Suppressor macrophage (primary cell): ENCODE measurements at places on chromosomes 16 and 17.

DNA sequence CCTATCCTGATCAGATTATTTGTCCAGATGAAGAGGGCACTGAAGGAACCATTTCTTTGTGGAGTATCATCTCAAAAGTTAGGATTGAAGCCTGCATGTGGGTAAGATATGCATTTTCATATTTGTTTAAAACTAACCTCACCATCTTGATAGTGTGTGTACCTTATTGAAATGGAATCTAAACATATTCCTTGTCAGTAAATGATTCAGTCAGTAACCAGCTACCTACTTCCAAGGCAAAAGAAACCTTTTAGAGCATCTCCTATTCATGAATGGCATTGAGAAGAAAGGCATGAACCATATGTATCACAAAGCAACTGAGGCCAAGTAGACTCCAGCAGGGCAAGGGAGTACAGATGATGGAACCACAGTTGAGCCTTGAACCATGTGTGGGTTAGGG, 57.6 kb downstream of the VMP1 start:
- DNase-seq: no peak

DNA sequence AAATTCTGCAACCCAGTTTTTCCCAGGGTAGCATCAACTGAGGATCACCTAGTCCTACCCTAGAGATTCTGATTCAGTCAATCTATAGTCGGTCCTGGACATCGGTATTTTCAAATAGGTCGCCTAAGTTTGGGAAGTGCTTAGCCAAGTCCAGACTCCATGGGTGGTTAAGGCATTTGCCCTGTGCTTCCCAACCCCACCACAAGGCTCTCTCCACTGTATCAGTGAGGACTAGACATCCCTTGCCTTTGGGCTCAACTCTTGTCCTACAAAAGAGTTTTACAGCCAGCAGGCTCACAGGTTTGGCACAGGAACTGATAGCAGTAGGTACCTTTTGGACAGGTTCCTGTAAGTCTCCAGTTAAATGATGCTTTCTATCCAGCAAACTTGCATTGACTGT, 13.8 kb downstream of the HYDIN start:
- DNase-seq: no peak

GRCh38 chr17:59202320-59202719, 7.5 kb upstream of the SMG8 start:
- DNase-seq: no peak

DNA sequence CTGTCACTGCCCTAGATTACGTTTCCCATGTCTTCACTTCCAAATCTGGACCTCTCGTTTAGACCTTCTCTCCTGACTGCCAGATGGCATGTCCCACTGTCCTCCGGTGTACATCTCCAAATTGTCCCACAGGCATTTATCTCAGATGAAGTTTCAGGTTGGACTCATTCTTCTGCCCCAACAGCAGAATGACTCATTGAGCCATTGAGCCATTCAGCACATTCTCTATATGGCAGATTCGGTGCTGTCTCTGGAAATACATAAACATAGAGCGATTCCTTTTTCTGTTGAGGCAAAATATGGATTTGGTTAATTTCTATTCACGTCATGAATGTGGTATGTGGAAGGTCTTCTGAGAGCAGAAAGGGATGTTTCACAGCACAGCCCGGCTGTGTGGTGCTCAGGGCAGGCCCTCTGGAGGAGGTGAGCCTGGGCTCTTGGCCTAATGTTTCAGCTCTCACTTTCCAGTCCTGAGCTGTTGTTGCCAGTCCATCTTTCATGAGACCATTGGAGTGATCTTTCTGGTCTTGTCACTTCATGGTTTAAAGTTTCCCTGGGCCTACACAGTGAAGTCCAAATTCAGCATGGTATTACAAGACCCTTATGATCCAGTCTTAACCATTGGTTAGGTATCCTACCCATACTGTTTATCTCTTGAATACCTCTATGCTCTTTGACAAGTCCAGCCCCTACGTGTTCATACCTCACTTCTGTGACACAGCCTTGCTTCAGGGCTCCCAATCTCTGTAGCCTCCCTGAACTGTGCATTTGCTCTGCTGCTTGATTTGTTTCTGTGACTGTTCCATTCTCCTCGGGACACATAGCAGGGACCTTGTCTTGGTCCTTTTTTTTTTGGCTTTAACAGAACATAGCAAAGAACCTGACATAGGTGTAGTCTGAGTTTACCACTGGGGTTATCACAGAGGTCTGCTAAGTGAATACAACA, 15.9 kb downstream of the HAPSTR1 start:
- DNase-seq: no peak

- DNase-seq: no peak
These were observed 185.2 kb downstream of the CPPED1 start for GRCh38 chr16:12618515-12618914.

DNA sequence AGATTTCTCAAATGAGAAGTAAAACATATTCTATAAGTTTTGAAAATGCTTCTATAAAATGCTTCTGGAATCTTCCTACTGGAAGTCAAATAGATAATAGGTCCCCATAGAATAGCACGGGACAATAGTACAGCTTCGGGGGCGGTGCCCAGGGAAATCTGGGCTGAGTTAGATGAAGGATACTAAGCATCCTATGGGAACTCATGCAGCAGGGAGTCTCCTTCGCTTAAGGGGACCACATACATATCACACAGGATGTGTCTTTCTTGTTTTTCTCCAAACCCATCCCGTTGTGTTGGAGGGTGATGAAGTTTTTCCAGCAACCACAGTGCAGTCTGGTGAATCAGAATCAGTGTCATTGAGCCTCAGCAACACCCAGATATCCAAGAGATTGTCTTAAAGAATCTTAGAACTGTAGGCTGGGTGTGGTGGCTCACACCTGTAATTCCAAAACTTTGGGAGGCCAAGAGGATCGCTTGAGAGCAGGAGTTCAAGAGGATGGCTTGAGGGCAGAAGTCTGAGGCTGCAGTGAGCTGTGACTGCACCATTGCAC, 84.2 kb downstream of the PITPNC1 start:
- no peak for DNase-seq

GRCh38 chr17:78541488-78542206, 35.5 kb downstream of the DNAH17 start:
- peak; percentile 70 for DNase-seq

DNA sequence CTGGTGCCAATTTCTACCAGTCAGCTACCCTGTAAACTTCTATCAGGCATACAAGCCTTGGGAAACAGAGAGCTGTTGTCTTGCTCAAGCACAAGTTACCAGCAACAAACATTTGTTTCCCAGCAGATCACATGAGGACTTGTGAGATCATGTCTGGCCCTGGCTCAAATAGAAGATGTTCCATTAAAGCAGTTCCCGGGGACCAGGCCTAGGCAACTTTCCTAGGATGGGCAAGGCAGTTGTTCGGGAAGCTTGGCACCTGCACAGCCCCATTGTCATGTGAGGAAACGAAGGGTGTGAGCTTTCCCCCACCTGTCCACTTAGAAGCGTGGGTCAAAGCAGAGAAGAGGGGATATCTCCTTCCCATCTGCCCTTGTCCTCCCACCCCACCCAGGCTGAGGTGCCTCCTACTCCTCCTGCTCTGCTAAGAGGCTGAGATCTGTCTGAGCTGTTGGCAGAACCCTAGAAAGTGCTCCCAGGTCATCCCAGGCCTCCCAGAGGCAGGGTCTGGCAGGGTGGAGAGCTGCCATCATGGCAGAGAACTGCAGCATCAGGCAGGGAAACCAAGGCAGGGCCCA, 11.2 kb upstream of the SLC47A2 start:
- peak; percentile 91 for DNase-seq

DNA sequence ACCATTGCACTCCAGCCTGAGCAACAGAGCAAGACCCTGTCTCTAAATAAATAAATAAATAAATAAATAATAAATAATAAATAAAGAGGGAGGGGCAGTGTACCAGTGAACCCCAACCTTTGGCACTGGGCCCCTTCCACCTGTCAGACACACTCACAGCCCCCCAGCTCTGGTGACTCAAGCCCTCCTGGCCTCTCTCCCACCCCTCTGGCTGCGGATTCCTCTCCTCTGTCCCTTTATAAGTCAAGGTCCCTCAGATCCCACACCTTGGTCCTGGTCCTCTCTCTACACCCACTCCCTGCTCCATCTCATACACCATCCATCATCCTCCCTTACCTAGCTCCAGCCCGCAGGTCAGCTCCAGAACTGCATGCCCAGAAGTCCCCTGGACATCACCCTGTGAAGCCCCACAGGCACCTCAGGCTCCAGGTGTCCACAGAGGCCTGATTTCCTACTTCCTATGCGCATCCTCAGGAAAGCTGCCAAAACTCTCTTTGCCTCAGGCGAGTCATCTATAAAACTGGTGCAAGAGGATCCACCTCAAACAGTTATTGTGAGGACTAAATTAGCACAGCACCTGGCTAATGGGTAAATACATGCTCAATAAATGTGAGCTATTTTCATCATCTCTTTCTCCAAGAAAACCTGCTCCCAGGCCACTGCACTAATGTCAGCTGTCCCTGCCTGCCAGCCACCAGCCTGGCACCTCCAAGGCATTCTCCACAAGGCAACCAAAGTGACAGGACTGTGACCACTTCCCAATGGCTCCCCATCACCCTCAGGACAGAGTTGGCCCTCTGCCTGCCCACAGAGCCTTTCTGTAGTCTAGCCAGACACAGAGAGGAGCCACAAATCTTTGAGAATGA, 46.8 kb downstream of the BEAN1 start:
- DNase-seq: no peak

DNA sequence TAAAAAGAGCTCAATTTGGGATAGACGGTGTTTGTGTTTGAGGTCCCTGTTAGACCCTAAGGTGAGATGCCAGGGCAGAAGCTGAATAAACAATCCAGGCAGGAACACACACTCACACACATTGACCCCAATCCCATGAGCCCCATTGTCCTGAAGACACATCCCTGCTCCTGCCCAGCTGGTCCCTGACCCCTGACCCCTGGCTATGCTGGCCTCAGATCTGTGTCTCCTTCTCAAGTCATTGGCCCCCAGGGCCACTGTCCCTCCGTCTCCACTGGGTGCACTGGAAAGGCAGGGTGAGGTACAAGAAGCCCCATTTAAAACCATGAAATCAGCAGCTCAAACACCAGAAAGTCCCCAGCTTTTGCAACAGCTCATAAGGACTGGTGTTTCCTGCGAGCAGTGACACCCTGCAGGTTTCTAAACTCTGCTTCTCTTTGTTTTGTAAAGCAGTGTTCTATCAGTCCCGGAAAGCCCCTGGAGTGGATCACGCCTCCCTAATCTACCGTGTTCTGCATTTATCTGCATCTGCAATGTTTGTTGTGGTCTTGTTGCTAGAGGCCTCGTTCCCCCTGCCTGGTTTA, 18.0 kb upstream of the ASGR2 start:
- peak; percentile 93 for DNase-seq

DNA sequence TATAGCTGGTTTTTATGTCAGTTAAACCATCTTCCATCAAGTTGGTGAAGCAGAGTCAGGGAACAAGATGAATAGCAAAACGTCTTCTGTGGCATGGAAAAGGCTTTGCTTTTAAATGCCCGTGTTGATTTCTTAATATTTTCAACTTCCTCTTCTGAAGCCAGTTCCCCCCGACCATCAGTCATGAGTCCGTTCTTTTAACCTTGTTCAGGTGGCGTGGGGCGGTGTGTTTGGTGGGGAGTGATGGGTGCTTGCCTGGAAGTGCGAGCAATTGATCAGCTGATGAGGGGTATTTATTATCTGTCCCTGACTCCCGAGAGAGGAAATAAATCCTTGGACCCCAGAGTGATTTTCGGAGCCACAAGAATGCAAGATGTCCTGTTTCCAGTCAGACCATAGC, 147.1 kb downstream of the WWOX start:
- DNase-seq: no peak

DNA sequence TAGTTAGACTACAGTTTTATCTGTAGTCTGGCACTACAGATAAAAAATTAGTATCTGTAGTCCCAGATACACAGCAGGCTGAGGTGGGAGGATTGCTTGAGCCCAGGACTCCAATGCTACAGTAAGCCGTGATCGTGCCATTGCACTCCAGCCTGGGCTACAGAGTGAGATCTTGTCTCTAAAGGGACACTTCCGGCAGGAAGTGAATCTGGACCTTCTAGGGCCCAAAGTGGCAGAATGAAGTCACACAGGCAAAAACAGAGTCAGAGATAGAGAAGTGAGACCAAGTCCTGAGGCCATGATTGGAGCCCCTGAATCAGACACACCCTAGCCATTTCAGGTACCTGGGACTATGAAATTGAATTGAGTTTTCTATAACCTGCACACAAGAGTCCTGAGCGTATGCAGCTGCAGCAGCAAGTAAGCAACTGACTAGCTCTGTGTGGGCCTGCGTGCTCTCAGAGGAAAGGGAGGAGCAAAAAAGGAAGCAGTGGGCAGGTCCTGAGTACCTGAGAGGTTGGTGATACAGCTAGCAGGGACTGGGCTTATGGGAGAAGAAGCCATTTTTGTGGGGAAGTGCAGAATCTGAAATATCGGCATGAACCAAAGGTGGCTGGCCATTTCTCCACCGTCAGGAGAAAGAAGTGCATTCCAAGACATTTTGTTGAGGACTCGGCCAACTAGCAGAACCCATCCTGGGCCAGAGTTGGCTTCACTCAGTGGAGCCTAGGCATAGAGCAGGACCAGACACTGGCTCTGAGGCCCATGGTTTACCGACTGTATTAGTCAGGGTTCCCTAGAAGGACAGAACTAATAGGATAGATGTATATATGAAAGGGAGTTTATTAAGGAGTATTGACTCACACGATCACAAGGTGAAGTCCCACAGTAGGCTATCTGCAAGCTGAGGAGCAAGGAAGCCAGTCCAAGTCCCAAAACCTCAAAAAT, 27.2 kb upstream of the BRD7 start:
- DNase-seq: no peak

DNA sequence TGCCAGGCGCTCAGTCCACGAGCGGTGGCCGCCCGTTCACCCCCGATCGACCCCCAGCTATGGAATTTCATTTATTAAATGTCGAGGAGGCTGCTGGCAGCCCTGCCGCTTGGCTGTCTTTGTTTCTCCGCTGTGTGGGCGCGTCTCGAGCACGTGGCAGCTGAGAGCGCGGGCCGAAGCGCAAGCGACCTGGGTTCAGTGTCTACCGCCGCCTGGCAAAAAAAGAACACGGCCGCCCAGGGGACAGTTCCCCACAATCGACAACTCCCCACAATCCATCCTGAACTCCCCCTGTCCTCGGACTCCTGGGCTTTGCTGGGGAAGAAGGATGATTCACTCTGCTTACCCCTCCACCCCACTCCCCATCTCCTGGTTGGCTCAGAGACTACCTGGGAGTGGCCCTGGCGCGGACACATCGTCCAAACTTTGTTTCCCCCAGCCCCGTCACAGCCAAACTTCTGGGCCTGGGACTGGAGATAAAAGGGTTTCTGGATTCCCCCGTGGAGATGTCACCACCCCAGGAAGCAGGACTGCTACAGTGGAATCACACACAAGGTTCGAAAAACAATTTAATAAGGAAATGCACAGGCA, 1.7 kb upstream of the ANKRD13B start:
- peak; percentile 50 for DNase-seq

- no peak for DNase-seq
These were observed 332.7 kb upstream of the HSBP1 start for GRCh38 chr16:83475108-83475507.

GRCh38 chr16:28292731-28293600, 641 bp downstream of the SBK1 start:
- no peak for DNase-seq

DNA sequence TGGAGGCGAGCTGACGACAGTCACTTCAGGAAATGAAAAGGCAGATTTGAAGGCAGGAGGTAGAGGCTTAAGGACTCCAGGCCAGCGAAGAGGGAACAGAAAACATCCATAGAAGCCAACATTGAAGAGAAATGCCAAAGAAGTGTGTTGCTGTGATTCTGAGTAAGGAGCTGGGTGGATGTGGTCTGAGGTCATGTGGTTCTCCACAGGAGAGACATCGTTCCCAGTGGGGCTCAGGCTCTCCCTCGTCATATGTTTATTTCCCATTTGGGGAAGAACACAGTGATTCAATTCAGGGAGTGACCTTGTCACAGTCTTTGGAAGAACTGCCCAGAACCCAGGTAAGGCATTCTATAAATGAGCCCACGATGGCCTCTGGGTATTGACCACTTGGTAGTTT, 6.6 kb upstream of the PMP22 start:
- DNase-seq: no peak
